ENCODE measurements at places on chromosomes 7 and 10.

- no peak for DNase-seq
Measured at GRCh38 chr10:119803264-119803663, 69.4 kb downstream of the MCMBP start.

DNA sequence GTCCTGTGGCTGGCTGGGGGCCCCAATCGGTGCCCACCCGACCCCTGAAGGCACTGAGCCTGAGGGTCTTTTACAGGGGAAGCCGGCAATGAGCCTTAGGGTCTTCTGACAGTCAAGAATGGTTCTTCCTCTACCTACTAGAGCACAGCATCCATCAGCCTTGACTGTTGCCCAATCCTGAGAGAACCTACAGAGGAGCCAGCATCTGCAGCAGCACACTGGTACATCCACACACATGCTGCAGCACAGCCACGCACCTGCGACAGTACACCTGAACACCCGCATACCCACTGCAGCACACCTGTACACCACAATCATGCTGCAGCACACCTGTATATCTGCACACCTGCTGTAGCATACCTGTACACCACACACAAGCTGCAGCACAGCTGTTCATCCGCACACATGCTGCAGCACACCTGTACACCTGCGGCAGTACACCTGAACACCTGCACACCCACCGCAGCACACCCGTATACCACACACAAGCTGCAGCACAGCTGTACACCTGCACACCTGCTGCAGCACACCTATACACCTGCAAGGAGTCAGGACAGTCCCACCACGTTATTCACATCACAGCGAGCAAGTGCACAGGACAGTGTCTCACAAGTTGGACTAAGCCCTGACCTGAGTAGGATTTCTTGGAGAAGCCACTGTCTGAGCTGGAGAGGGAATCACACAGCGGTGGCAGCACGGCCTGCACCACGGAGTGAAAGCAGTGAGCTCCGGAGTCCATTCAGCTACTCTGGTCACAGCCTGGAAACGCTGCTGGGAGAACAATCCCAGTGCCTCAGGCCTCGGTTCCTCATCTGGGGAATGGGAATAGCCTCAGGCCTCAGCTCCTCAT lies 56.4 kb downstream of the VIPR2 start:
- DNase-seq, result no peak

GRCh38 chr10:133327651-133328357 lies 8.9 kb downstream of the CALY start:
- DNase-seq, result no peak

DNA sequence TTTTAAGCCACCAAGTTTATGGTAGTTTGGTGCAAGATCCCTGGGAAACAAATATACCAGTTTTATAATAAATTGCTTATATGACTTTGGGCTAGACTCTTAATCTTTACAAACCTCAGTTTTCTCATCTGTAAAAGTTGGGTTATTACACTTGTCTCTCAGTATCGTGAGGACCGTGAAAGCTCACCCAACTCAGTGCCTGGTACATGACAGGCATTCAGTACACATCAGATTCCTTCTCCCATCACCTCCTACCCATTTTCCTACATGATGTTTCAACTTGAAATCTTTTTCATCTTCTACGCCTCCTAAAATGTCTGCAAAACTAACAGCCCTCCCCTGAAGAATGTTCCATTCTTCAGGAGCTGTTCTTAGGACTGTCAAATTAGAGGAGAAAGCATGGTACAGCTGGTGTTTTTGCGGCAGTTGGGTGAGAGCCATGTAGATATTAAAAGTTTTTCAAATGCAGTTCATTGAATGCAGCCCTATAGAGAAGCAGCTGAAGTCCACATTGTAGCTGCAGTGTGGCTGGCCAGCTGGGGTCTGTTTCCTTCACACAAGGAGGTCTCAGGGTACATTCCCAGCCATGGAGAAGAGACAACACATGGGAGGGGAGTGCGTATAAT lies 812.8 kb downstream of the LRMDA start:
- DNase-seq, result no peak

GRCh38 chr10:88886557-88886956 lies 6.5 kb downstream of the STAMBPL1 start:
- no peak for DNase-seq

DNA sequence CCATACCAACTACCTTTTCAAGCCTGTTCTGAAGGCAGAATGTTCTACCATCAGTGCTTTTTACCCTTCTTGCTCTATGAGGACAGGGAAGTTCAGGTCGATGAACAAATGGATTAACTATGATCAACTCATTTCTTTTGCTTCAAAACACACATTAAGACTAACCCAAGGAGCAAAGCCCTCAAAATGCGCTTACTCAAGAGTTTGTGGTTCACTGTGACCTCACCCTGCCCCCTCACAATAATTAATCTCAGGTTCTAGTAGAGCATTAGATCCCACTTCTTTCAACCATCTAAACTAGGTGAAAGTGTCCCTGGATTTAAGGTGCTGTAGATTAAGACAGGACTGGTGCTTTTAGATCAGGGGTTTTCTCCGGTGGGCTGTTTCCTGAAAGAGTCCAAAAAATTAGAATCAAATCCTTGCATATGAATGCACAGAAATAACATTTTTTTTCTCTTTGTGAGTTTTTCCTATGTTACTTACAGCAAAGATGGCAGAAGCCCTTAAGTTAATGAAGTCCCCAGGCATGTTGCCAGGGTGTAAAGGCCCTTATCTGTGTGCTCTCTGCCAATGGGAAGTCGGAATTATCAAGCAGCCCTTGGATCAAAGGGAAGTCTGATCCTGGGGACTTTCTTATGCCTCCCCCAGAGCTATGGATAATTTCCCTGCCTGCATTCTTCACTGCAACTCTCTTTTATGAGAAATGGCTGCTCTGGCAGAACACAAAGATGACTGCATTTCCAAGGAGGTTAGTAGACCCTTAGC lies 205.5 kb upstream of the STK17A start:
- DNase-seq, result no peak

All from hypothalamus (tissue), 51 donors.